Fibroblast of villous mesenchyme (primary cell): ENCODE measurements at places on chromosomes 4 and X. TPM values are rescaled to one million over a fixed set of nuclear protein-coding genes. Genes with fewer than 3 reads are reported as not detected.

GRCh38 chrX:8244301-8244700 is 73.2 kb upstream of the VCX2 start:
- DNase-seq, result no peak

DNA sequence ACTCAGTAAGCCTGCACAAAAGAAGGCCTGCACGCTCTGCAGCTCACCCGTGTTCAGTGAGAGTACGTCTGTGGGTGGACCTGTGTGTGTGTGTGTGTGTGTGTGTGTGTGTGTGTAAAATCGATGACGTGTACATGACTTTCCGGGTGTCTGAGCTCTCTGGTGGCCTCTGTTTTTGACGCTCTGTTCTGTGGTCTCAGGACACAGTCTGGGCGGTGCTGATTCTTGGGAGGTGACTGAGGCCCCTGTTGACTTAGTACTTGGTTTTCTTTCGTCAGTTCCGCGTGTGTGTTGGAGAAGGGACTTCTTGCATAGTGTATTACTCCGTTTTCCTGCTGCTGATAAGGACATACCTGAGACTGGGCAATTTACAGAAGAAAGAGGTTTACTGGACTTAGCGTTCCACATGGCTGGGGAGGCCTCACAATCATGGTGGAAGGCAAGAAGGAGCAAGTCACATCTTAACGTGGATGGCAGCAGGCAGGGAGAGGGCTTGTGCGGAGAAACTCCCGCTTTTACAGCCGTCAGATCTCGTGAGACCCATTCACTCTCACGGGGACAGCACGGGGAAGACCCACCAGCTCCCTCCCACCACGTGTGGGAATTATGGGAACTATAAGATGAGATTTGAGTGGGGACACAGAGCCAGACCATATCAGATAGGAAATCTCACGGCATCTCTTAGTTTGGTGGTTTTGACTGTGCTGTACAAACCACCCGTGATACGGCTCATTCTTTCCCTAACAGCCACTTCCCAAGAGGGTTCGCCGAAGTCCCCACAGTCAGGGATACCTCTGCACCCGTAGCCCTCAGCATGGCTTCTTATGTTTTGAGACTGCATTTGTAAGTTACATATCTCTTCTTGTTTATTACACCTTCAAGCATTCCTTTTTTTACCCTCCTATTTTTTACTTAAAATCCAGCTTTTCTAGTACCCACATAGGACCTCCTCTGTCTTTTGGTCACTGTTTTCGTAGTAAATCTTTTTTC is 24.5 kb downstream of the UVSSA start:
- no peak for DNase-seq

DNA sequence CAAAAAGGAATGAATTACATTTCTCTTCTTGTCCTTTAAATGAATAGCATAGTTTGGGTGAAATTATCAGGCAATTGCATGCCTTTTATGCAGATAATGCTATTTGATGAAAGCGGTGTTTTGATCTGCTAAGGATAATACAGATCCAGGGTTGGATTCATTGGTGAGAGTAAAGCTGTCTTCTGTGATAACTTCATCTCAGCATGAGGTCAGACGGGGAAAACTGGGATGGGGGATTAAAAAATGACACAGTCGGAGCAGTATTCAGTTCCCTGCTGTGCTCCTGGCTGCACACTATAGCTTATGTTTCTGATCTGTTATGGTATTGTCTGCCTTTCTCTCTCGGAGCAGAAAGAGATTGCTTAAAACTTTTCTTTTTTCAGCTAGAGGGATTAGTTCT is 105.9 kb upstream of the TENM3 start:
- no peak for DNase-seq

DNA sequence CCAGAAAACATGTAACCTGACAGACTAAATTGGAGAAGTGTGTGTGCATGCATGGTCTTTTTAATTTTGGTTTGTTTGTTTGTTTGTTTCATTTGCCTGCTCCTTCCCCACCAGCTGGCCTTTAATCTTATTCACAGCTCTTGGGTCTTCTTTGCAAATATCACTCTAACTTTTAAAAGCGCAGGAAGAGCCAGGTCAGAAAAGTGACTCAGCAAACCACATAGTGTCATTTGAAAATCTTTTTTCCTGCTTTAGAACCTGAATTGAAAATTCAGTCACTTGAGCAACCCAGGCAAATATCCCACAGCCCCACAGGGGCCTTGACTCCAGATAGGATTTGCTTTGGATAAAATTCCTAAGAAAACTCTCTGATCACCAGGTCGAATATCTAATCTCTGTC is 4.6 kb downstream of the TMEM255A start:
- DNase-seq, result no peak

TMPRSS11A gene
- total RNA-seq, result not detected in 2 replicates
